Effector memory CD4-positive, alpha-beta T cell (primary cell): ENCODE measurements at places on chromosomes 2 and 18.

- DNase-seq = no peak
Measured at GRCh38 chr2:101725515-101726192, 28.1 kb downstream of the MAP4K4 start.

- DNase-seq = no peak
Measured at GRCh38 chr2:105800953-105801635, 56.4 kb downstream of the NCK2 start.

- no peak for DNase-seq
Measured at GRCh38 chr18:52236131-52236530, 103.9 kb upstream of the DCC start.

DNA sequence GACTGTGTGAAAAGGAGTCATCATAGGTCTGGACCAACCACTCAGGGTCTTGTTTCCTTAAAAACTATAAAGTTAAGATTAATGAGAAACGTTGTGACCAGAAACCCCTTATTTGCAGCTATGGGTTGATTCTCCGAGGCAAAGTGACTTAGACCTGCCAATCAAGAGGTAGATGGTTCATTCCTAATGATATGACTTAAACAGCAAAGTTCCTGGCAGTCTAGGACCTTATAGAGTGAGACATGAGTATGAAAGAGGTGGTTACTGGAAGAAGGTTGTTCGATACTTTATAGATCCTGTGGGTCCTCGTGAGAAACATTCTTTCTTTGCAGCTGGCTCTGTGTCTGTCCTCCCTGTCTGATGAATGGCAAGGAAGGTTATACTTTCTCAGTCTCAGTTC lies 8.0 kb downstream of the SFXN5 start:
- DNase-seq = no peak

- peak; percentile 33 for DNase-seq
Measured at GRCh38 chr2:131154071-131154531, 49.0 kb downstream of the PLEKHB2 start.

- DNase-seq = no peak
Measured at GRCh38 chr2:6864923-6865345, 773 bp downstream of the CMPK2 start.

DNA sequence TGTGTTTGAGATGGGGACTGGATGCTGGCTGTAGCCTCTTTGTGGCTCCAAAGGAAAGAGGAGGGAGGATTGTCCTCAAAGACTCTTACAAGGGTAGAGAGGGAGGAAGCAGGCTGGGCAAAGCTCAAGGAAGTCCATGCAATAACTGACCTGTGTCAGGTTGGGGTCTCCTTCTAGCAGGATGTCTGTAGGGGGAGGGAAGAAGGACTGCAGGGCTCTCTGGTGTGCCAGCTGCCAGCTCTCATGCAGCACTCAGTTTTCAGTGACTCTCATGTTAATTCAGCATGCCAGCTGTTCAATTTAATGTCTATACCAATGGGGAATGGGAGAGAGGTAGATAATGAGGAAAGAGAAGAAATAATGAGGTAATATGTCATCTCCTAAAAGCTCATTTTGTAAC lies 85.3 kb upstream of the RANBP2 start:
- DNase-seq = no peak

DNA sequence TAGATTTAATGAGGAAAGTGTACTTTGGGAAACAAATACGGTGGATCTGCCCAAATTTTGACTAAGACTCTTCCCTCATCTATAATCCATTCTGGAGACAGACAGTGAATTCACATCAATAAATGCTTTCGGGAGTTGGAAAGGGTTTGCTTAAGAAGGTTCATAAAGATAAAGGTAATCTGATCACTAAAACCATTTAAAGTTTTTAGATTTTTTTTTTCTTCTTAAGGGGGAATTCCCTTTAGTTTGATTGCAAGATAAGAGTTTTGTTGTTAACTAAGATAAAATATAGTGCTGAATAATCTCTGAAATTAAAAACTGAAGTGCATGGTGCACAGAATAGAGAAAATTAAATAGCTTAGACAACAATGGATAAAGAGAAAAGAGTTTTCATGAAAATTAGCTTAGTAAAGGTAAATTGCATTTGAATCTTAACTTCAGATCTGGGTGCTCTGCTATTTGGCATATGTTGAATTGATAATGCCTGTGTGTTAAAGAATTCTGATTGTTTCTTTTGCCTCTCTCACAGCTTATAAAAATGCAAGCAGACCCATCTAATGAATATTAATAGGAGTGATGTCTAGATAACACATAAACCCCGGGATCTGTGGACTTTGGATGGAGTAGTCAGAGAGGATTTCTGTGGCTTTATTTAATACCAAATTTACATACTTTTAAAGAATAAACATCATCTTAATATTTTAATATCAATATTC lies 100.8 kb downstream of the MEIS1 start:
- DNase-seq = no peak

- DNase-seq = no peak
Measured at GRCh38 chr2:127014630-127015029, 92.3 kb downstream of the BIN1 start.

- DNase-seq = no peak
Measured at GRCh38 chr2:72034353-72035095, 113.1 kb downstream of the CYP26B1 start.

DNA sequence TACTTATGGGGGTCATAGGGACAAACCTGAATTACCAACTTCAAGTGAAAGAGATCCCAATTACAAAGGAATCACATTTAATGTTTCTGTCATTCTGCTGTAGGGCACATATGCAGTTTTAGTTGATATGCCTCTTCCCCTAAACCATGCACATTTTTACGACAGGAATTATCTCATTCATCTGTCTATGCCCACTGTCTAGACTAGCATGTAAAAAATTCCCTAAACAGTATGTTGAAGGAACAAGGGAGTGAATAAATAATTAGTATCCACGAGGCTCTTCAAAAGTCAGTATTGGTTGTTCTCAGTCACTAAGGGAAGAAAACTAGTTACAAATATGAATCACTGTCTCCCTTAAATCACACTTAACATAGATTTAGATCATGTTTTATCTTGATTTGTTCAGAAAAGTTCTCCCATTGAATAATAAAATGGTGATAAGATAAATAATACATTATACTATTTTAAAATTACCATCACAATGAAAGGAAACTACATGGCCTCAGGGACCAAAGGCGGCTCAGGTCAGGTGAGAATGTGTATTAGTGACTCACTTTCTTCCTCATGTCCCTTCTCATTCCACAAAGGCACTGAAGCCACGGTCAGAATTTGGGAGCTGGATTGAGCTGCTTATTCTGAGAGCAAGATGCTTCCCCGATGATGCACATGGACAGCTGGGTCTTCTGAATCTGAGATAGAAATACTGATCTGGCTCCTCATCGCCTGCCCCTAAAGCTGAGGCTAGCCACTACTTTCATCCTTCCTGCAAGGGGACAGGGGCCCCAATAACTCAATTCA lies 29.1 kb downstream of the DYM start:
- no peak for DNase-seq

GRCh38 chr2:144240656-144241339 lies 279.1 kb downstream of the ZEB2 start:
- DNase-seq = no peak

GRCh38 chr2:234290671-234291070 lies 206.2 kb downstream of the ARL4C start:
- peak; percentile 85 for DNase-seq

- DNase-seq = no peak
Measured at GRCh38 chr2:211822686-211823335, 715.8 kb downstream of the ERBB4 start.
